ENCODE measurements at places on chromosomes 7 and 10.

DNA sequence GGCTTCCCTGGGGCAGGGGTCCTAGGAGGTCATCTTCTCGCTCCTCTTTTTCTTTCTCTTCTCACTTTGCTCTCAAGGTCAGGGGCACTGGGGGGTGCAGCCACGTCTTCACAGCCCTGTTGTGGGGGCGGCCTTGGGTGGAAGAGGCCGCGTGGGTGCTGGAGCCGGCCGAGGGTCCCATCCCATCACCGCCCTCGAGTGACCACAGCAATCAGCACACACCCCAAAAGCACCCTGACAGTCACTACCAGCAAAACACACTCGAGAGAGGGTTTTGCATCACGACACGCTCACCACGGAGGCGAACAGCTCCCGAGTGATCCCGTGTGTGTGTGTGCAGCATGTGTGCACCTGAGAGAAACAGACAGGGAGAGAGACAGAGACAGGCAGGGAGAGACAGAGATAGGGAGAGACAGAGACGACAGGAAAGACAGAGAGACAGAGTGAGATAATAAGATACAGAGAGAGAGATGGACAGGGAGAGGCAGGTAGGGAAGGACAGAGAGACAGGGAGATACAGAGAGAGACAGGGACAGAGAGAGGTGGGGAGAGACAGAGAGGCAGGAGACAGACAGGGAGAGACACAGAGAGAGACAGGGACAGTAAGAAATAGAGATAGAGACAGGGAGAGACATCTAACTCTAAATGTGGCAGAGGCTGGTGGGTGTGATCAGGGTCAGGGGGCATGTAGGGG lies 100.9 kb downstream of the WDR37 start:
- no peak for DNase-seq

DNA sequence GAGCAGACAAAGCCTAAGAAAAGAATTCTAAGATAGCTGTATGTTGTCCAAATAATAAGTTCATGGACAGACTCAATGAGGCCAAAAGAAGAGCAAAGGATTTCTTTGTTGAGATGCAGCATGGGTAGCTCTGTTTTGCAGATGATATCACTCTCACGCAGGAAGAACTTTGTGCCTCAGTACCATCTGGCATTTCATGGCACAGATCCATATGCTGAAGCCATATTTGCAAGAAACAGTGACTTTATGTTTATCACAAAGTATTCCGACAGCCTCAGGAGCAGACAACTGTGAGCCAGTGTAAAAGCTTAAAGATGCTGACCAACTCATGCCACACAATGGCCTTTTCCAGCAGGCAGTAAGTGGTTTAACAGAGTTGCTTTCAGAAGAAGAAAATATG lies 45.5 kb upstream of the RNF148 start:
- no peak for DNase-seq

GRCh38 chr7:135262623-135263320 lies 29.1 kb downstream of the STRA8 start:
- DNase-seq = no peak

DNA sequence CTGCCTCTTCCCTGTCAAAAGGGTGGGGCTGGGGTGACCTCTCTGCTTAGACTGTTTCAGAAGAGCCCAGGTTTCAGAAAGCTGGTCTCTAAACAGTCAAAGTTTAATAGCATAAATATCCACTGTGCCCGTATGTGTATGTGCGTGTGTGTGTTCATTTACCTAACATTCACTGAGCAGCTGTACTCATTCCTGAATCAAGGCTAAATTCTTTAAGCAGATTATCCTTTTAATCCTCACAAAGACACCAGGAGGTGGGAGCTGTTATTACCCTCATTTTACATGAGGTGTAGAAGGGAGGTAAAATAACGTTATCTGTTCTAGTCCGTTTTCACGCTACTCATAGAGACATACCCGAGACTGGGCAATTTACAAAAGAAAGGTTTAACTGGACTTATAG lies 72.2 kb downstream of the RSU1 start:
- no peak for DNase-seq

GRCh38 chr7:68977385-68978055 lies 620.8 kb upstream of the AUTS2 start:
- no peak for DNase-seq

DNA sequence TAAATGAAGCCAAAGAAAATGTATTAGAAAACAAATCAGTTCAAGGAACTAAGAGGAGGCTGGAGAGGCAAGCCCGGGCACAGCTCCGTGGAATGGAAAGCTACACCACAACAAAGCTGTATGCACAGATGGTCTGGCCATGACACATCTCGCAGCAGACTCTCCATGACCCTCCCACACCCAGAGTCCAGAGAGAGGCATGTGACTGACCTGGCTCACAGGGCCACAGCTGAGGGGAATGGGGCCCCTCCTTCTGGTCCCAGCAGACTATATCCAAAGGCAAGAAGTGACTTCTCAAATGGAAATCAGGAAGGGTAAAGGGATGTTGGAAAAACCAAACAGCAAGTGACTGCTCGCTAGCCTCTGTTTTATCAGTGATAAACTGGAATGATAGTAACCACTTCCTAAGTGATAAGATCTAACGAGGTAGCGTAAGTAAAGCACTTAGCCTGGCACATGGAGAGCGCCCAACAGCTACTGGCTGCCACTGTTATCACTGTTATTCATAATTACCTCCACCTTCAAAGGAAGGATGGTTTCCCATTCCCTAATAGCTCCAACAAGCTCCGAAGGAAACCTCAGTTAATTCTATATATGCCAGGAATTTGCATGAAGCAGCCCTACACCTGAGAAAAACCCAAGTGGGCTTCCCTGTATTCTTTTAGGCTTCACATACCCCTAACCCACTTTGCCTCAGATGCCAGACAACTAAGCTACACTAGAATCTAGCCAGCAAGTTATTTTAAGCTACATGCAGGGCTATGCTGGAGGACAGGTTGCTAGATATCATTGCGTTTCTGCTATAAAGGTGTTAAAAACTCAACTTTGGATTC lies 8.4 kb downstream of the OSBPL3 start:
- DNase-seq = peak; percentile 15

- DNase-seq = no peak
These were observed 4.8 kb upstream of the KNDC1 start for GRCh38 chr10:133154996-133155778.

DNA sequence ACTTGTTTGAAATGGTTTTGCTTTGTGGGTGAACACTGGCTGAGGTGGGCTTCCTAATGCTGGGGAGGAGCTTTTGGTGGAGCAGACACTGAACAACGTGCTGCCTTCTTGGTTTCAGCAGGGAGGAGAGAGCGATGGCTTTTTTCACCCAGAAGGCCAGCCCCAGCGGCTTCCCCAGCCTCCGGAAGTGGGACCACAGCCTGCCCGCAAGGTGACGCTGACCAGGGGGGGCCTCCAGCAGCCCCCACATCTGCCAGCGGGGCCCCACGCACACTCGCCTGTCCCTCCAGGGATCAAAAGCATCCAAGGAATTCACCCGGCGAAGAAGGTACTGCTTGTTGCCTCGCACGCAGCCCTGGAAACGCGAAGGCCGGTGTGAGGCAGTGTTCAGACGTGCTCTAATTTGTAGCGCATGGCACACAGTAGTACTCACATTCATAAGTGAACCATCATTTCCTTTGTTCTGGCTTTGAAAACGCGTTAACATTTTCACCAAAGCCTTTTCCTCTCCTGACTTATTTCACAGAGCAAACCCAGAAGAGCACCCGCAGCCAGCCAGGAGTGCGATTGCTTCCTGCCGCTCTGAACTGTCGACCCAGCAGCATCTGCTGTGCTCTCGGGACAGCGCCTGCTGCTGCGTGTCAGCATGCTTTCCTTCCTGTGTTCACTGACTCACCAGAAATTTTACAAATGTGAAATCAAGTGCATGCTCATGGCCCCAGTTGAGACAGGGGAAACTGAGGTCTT lies 48.4 kb downstream of the SHH start:
- peak; percentile 85 for DNase-seq

DNA sequence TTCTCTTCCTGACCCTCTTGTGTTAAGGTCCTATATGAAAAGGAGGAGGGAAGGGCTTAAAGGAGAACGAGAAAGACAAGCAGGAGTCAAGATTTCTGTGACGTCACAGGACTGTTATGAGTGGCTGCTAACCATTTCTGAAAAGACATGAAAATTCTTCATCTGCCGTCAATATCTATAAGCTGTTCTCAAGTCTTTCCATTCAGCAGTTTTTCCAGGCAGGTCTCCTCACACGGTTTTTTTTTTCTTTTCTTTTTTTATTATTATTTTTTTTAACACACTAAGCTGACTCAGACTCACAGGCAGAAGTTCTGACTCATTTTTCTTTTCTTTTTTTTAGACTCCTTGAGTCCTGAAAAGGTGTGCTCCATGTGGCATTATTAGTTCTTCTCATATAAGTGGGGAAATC lies 72.0 kb downstream of the DGKI start:
- DNase-seq = peak; percentile 63

DNA sequence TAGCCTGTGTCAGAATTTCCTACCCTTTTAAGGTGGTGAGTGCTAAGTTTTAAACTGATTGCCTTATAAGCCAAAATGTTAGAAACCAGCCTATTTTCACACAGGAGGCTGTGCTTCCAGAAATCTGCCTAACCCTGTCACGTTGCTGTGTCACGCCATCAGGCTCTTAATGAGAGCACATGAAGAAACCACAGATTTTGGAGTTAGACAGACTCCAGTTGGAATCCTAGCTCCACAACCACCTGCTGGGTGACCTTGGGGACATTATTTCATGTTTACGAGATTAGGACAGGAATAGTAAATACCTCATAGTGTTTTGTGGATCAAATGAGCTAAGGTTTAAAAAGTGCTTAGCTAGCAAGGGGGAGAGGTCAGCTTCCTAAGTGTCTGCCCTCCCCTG lies 321.8 kb downstream of the DPP6 start:
- DNase-seq = no peak

GRCh38 chr10:98074315-98074911 lies 44.0 kb upstream of the CRTAC1 start:
- DNase-seq = peak; percentile 1

DNA sequence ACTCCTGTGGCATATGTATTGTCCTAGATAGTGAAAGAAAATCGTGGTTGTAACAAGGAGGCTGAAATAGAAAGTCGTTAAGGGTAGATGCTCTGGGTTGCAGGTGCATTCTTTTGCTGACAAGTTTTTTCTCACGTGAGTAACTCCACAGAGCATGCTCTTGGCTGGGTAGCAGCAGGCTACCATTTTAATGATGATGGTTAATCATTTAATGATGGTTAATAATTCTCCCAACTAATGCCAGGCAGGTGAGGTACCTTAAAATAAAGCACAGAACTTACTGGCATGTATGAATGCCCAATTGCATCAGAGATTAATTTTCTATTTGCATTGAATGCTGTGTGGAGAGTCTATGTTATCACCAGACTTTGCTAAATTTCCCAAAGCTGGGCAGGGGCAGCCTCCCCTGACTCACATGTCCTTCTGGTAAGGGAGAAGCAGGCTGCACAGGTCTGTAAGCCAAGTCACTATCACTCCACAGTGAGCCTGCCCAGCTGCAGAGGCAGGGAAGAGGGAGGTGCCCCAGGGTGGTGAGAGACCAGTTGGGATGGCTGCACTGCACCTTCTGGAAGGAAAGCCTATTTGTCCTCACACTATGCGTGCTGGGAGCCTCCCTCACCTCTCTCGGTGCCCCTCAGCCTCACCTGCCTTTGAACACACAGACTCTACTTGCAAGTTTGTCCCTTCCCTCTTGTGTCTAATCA lies 287.0 kb upstream of the IGFBP3 start:
- DNase-seq = no peak

DNA sequence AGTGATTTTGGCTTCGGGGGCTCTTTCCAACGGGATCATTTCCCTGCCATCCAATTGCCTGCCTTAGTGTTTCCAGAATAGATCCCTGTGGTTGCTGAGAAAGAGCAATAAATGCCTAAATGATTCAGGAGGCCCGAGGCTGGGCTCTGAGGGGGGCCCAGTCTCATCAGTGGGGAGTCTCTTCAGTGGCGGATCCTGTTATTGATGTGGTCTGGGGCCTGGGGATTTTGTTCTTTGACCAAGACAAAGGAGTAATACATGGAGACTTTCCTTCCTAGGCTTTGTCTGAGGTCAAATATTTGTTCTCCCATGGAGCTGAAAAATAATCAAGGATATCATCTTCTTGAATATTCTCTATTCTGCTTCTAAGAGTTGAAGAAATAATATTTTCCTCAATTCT lies 40.8 kb downstream of the TAS2R41 start:
- DNase-seq = no peak

DNA sequence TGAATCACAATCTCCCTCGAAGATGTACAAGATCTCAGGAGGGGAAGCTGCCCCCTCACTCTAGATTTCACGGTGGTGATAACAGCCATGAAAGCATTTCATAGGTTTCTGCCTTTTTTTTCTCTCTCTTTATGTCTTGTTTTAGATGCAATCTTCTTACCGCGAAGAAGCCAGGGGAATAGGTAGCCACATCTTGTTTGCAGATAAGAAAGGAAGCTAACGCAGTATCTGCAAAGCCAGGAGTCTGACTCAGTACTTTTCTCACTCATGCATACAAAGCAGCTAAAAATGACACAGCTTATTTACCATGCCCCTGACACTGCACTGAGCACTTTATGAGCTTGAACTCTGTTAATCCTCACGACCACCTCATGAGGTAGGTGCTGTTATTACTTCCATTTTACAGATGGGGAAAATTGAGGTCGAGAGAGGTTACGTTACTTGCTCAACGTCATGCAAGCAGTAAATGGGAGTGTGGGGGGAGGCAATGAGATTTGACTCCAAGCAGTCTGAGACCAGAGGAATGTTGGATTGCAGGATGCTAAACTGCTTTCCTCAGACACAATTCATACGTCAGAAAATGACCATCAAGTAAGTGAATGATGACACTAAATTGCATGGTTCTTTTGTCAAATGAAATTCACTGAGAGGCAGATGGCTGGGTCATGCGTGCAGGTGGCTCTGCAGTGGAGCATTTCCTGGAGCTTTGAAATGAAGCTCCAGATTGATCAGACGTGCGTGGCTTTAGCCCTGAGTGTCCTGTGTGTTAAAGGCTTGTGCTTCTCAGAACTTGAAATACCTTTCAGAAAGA lies 3.3 kb downstream of the MAP3K8 start:
- DNase-seq = peak; percentile 86

- no peak for DNase-seq
These were observed 117.5 kb upstream of the AGK start for GRCh38 chr7:141433698-141434097.

- DNase-seq = no peak
These were observed 13.1 kb upstream of the GRB10 start for GRCh38 chr7:50795831-50796230.

- DNase-seq = no peak
These were observed 71.7 kb upstream of the TMEM106B start for GRCh38 chr7:12139416-12139815.

- DNase-seq = no peak
These were observed 777.2 kb upstream of the C7orf33 start for GRCh38 chr7:147813316-147813715.

GRCh38 chr7:28755255-28755654 lies 202.9 kb downstream of the TRIL start:
- DNase-seq = no peak

Measured in activated CD4-positive, alpha-beta T cell treated with anti-CD3 and anti-CD28 coated beads, Interleukin-10, Interleukin-2, amounts not matched to agents 100 ng/mL and 50 ng/mL, durations not matched to agents 16 hours and 8 hours (primary cell).